ENCODE measurements at places on chromosomes 4 and X.

- DNase-seq: peak; percentile 44
These were observed 52.4 kb downstream of the GAK start for GRCh38 chr4:879729-880077.

DNA sequence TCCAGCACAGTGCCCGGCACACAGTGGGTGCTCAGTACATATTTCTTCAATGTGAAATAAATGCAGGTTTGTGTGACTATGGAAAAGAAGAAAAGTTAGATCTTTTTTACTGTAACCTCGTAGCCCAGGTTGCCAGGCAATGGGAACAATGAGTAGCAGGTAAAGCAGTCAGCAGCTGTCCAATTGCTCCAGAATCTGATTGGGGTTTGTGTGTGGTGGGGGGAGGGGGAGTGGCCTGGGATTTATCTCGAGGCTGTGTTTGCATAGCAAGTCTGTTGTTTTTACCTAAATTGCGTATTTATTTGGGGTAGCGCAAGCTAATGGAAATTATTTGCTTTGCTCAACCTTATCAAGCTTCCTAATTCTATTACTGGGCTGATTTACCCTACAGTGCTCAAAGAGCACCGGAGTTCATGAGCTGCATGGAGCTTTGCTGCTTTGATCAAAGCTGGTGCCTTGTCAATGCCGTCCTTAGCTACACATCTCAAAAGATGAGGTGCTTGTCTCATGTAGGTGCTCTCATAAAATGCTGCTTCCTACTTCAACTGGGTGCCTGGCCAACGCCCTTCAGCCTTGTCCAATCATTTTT, 145.0 kb upstream of the DGKK start:
- DNase-seq: no peak

- DNase-seq: no peak
These were observed 426.1 kb downstream of the MID1IP1 start for GRCh38 chrX:39227371-39227770.

DNA sequence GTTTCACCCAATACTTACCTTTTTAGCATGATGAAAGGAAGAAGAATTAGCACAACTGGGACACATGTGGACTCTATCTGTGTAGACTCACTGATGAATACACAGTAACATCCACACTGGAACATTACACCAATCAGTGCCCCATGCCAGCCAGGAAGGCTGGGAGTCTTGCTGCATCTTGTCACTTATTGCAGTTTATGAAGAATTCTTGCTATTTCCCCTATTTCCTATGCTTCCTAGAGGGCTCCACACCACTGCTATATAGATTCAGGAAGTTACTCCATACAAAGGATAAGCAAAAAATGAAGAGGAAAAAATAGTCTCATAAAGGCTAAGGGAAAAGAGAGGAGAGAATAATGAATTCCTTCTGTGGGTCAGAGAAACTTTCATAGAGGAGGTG, 201.0 kb downstream of the CAMK2D start:
- no peak for DNase-seq

DNA sequence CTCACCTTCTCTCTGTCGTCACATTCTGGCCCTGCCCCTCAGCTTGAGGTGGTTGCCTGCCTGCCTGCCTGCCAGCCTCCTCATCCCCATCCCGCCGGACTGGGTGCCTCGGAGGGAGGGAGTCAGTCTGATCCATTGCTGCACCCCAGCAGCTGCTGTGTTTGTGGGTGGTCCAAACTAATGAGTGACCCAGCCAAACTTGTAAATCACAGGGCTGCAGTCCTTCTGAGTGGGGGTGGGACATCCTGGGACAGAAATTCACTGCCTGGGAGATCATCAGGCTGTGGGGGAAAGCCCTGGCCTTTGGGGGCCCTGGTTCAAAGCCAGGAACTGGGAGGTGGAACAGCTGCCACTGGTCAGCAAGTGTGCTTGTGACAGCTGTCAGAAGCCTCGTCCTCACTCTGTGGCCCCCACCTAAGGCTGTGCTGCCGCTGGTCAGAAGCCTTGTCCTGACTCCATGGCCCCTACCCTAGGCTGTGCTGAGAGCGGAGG, 5.6 kb downstream of the GPR78 start:
- DNase-seq: no peak

DNA sequence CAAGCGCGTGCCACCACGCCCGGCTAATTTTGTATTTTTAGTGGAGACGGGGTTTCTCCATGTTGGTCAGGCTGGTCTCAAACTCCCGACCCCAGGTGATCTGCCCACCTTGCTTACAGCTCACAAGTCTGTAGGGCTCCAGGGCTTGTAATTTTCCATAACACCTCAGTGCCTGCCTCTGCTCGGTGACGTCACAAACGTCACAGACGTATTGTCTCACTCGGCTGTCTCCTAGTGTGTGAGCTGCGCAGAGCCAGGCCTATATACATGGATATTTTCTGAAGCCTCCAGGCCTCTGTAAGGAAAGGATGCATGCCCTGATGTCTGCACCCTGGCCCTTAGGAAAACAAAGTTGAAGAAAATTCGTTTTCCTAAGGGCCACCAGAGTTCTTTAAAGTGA, 8.6 kb upstream of the NKRF start:
- DNase-seq: no peak

DNA sequence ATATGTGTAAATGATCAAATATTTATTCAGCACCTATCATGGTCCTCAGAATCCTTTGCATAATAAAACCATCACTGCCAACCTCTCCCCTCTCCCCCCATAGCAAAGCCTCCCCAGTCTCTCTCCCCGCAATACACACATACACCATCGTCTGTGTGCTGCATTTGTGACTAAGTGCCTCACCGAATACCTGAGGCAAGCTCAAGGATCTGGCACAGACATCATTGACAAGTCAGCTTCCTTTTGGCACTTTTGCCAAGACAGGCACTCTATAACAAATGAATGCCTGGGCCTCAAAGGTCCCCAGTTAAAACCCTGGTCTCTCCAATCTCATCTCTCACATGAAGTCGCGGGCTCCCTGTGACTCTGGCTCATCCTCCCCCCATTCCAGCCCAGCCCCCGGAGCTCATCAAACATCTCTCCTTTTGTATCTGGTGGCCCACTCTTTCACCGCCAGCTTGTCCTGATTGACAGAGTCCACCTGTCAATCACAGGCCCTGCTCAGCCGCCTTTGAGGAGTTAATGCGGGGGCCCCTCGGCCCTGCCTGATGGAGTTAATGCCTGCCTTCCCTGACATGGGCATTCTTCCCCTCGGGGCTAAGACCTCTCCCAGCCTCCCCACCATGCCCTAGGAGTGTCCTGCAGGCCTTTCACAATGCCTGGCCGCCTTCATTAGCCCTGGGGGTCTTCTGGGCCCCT, 135.8 kb upstream of the ATP6AP2 start:
- DNase-seq: no peak

DNA sequence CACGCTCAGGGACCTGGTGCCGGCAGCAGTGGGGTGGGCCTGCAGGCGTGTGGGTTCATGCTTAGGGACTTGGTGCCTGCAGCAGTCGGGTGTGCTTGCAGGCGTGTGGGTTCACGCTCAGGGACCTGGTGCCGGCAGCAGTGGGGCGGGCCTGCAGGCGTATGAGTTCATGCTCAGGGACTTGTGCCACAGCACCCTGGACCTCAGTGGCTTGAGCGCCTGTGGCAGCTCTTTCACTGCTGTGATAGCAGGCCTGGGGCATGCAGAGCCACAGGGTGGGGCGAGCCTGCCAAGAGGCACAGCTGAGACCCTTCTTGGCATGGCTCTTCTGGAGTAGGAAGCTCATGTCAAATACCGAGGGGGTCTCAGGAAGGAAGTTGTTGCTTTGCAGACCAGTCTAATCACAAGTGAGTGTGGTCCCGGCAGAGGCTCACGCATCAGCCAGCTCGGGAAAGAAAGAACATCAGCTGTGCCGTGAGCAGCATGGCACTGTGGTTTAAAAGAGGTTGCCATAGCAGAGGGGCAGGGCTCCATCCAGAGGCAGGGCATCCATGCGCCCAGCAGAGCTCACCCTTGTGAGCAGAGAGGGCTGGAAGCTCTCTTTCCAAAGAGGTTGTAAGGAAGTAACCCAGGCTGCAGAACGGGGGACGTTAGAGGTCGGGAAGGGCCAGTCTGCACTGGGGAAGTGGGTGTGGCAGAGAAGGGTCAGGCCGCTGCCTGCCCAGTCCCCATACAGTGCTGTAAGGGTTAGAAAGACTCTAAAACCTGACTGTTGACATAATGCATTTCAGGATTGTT, 21.1 kb downstream of the PIGG start:
- no peak for DNase-seq

DNA sequence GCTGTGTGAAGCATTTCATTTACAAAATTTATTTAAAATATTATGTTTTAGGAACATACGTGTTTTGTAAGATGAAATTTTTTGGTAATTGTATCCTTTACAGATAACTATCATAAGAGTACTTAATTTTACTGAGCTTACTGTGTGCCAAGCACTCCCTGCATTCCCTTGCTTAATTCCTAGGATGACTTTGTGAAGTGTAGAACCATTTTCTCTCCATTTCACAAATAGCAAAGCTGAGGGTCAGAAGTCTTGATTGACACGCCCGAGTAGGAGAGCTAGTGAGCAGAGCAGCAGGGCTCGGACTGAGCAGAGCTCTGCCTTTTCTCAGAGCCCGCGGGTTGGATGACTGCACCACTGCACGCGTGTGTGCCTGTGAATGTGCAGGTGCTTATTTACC, 30.6 kb downstream of the PIGG start:
- DNase-seq: no peak

- no peak for DNase-seq
These were observed 34.3 kb downstream of the ZNF330 start for GRCh38 chr4:141255016-141255415.

- DNase-seq: no peak
These were observed 338.1 kb downstream of the BCOR start for GRCh38 chrX:39759526-39760224.

DNA sequence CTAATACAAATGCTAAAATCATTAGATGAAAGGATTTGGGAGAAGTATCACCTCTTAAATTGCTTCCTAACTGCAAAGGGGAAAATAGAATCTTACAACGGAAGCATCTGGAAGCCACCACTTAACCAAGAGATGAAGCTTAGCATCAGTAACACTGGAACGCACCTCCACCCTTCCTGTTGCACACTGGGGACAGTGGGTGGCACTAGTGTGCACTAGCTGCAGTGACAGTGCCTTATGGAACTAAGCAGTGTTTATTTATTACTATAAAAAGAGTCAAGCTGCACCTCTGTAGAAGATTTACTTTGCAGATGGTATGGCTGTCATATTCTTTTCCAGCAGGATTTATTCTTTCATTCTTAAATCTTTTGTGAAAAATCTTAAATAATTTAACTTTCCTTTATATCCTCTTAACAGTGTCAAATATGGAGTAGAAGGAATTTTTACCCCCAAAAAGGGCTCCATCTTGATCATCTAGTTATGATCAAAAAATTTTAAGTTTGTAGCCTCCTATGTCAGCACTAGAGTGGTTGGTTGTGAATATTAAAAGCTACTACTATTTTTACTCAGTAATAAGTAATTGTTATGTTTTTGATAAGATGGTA, 76.7 kb downstream of the SCD5 start:
- DNase-seq: no peak

- no peak for DNase-seq
These were observed 516 bp downstream of the SGMS2 start for GRCh38 chr4:107825072-107825824.

GRCh38 chr4:26874110-26874509, 13.5 kb downstream of the STIM2 start:
- DNase-seq: no peak

- no peak for DNase-seq
These were observed 112.5 kb downstream of the PCDH7 start for GRCh38 chr4:30832639-30833038.

GRCh38 chr4:59484944-59485343, 1715.2 kb upstream of the ADGRL3 start:
- no peak for DNase-seq

GRCh38 chr4:154779362-154779947, 1.6 kb upstream of the RBM46 start:
- DNase-seq: no peak

- DNase-seq: peak; percentile 26
These were observed 12.4 kb downstream of the GPAT3 start for GRCh38 chr4:83548151-83548905.

GRCh38 chr4:98522062-98522461, 136.3 kb downstream of the TSPAN5 start:
- DNase-seq: no peak

- no peak for DNase-seq
These were observed 132.4 kb upstream of the LIMCH1 start for GRCh38 chr4:41405464-41406112.

- no peak for DNase-seq
These were observed 17.7 kb downstream of the JAKMIP1 start for GRCh38 chr4:6182376-6183280.

DNA sequence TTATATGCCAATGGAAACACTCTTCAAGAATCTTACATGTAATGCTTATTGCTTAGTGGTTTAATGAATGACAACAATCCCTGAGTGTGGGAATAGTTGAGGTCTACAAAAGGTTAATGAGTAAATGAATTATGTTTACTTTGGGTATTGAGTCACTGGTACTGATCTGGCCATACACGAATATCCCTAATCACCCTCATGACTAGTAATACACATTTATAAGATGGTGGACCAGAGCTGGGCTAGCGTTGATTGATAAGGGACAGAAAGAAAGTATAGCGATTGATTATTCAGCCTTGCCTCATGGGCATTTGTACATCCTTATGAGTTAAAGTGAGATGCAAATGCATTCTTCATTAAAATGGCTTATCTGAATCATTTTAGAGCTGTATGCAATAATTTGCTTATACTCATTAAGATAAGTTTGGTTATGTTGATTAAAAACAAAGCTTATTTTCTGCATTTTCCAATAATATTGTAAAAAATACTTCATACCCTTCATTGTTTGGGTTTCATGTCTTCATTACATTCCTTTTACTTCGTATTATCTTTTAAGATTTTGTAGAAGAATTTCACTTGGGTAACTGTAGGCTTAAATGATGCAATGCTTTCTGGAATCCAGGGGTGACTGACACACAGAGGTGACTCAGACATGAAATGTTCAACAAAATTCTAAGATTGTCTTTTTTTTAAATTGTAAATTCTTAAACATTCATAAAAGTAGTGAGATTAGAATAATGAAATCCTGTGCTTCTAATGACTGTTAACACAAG, 47.4 kb downstream of the FGF2 start:
- no peak for DNase-seq

- DNase-seq: no peak
These were observed 43.5 kb downstream of the CCDC158 start for GRCh38 chr4:76377481-76377901.

- DNase-seq: no peak
These were observed 55.8 kb downstream of the FNIP2 start for GRCh38 chr4:158824425-158825274.

DNA sequence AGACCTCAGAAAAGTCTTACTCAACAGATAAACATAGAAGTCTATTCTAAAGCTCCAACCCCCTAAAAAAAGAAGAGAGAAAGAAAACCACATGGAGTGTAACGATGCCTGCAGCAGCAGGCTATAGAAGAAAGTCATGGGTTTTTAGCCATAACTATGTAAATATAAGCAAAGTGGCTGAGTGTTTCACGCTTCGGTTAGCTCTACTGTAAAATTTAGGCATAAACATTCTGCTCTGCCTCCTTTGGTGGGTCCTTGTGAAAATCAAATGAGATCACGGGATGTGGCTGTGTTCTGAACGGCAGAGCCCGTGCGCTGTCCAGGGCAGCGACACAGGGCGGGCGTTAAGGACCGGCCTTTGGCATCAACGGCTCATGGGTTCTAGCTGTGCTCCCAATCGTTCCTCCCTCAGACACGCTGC, 78.4 kb downstream of the IRF2 start:
- no peak for DNase-seq

- no peak for DNase-seq
These were observed 144.3 kb upstream of the NDST3 start for GRCh38 chr4:117889978-117890377.

GRCh38 chr4:86185659-86186058, 174.2 kb downstream of the MAPK10 start:
- no peak for DNase-seq

Measured in stimulated activated CD4-positive, alpha-beta T cell treated with anti-CD3 and anti-CD28 coated beads, Interleukin-1b, Interleukin-23, amount 100 ng/mL, for 1 hour (primary cell).